ENCODE measurements at places on chromosomes 16 and 17.

DNA sequence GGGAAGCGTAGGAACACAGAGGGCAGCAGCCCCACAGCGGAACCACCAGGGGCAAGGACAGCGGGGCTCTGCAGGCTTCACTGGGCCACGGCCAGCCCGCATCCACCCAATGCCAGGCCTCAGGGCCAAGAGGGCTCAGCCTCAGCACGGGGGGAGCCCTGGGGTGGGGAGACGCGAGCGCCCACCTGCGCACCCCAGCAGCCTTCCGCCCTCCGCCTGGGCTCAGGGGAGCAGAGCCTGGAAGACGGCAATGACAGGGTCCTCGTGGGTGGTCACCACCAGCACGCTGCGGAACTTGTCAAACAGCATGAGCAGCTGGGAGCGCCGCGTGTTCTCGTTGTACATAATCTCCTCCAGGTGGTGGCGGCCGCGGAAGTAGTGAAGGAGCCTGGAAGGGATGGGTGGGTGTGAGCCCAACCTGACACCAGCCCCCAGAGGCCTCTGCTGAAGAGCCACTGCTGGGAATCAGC is 8.5 kb downstream of the MPG start:
- no peak for DNase-seq

DNA sequence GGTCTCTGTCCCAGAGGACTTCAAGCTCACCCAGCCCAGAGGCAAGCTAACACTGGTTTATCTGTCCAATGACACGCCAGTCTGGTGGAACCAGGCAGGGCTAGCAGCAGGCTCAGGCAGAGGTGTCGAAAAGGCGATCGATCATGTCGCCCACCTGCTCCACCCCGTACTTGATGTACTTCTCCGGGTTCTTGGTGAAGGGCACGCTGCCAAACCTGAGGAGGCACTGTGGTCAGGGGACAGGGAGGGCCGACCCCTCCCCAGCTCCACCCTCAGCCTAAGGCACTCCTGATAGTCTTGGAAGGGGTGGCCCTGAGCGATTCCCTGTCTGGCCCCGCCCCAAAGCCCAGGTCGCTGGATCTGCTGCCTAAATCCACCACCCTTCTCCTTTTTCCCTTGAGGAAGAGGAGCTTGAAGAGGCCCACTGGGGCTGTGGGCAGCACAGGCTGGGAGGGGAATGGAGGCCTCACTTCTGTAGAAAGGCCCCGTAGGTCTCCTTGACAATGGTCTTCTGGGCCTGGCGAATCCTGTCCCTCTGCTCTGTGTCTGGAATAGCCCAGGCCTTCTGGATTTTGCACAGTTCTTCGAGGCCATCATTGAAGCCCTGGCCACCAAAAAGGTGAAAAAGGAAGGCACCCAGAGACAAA is 4.7 kb downstream of the ZACN start:
- DNase-seq = no peak

GRCh38 chr17:78127888-78128550 is 536 bp downstream of the TMC6 start:
- DNase-seq = no peak

DNA sequence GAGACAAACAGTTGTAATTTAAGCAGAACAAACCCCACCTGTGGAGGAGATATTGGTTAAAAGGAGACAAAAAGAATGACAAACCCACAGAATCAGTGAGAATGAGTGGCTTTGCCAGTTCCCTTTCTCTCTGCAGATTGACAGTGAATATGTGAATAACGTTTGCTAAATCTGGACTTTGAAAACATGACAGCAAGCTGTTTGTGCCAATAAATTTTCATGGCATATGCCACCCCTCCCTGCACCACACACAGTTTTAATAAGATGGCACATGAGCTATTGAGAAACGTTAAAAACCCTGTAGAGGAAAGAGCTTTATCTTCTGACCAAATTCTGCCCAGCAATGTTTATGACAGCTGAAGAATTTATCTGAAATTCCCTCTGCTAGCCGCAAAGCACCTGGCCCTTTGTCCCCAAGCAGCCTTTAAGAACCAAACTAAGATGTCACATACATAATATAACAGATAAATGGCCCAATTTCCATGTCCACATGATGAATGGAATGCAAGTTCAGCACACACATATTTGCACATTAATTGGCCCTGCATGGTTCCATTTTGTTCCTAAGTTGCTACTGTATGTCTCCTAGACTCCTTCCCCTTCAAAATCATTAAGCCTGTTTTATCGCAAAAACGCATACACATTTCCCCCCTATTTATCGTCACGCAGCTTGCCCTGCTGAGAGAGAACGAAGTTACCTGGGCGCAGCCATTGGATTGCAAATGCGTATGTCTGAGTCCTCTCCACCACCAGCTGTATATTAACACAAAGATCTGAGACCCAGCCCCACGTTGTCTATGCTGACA is 773.5 kb upstream of the EEF2KMT start:
- no peak for DNase-seq

- no peak for DNase-seq
These were observed 16.6 kb upstream of the LITAF start for GRCh38 chr16:11603331-11603750.

- no peak for DNase-seq
These were observed 416 bp downstream of the RNF43 start for GRCh38 chr17:58416937-58417299.

GRCh38 chr16:29702269-29702668 is 23.3 kb downstream of the QPRT start:
- no peak for DNase-seq

DNA sequence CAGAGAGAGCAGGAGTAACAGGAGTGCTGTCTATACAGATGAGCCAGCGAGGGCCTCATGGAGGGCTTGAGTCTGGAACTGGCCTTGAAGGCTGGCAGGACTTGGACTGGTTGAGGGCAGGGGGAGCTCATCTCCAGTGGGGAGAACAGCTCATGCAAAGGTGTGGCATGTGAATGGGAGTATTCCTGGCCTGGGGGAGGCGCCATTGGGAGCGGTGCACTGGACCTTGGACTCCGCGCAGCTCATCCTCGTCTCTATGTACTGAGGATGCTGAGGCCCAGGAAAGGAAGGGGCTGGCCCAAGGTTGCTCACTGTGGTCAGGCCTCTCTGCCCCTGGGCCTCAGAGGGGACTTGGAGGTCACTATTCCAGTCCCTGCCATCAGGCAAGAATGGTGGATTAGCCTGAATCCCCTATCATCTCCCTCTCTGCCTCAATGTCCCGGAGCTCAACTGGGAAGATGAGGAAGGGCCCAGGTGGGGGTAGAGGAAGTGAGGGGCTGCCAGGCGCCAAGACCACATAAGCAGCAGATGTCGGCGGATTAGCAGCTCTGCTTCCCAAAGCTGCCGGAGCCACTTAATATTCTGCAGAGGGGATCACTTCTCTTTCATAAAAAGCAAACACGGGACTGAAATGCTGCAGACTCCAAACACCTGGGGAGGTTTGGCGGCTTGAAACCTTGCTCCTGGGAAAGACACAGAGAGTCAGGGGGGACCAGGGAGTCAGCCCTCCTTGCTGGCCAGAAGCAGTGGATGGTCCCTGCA is 88.9 kb downstream of the SDK2 start:
- no peak for DNase-seq

GRCh38 chr17:614653-615546 is 99.7 kb downstream of the VPS53 start:
- no peak for DNase-seq

DNA sequence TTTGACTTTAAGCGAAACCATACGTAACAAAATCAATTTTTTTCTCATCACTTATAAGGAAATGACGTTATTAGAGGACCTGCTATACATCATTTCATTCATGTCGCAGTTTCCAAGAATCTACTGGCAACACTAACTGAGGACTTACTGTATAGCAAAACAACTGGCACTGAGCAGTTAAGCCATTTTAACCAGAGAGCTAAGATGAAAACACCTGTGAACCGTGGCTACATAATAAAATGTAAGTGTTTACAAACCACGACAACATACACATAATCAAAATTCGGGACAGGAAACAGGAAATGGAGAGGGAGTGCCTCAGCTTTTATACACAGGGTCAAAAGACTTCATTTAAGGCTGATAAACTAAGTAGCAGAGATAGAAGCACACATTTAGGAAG is 29.5 kb downstream of the METTL16 start:
- DNase-seq = no peak

DNA sequence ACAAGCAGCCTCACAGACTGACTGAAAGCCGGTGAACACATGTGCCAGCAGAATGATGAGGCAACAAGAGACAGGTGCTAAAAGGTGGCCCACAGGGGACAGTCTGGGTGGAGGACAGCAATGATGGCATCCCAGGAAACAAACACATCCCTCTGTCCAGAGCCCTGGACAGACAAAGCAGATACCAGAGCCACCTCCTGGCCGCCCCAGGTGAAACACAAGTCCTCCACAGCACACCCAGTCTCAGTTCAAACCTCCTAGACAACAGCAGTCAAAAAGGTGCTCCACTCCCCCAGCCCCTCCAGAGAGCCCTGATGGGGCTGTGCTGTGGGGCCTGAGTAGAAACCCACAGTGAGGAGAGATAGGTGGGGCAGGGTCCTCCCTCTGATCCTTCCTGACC is 20.3 kb upstream of the CDH5 start:
- no peak for DNase-seq

DNA sequence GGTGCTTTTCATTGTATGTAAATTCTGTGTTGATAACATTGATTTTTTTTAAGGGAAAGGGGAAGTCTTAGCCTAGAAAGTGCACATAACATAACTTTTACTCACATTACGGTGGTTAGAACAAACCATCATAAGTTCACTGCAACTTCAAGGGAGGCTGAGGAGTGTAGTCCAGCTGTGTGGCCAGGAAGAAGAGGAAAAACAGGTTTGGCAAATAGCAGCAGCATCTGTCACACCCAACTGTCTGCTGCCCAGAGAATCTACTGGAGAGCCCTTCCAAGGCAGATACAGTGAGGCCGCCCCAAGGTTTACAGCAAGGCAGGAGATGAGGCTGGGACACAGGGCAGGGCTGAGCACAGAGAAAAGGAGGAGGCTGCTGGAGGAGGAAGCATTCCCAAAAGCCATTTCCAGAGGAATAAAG is 60.6 kb downstream of the AIPL1 start:
- no peak for DNase-seq

- DNase-seq = no peak
These were observed 197.1 kb upstream of the RPL38 start for GRCh38 chr17:74006371-74006770.

DNA sequence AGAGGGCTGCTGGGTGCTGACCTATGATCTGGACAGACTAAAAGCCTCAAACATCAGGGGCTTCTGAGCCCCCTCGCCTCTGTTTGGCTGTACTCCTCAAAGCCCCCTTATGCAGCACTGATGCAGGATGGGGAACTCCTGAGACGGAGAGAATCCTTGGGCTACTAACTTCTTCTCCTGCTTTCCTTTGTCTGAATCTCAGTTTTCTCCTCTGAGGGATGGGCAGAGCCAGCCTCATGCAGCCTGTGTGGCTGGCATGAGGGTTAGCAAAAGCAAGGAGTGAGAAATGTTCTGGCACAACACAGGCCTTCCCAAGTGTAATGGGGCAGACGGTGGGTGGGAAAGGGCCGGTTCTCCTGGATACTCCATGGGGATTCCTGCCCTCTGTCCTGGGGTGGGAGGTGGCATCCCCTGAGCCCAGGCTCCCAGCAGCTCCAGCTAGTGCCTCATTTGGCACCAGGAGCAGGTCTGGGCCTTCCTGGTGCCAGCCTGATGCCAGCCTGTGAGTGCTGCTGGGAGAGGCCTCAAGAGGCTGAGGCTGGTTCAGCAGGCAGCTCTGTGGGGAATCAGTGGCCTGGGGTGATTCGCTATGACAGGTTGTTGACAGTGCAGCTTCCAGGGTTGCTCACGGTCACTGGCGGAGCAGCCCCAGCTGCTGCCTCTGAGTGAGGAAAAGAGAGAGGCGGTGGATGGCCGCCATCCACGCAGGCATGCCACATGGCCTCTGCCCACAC is 4.0 kb upstream of the BRD7 start:
- DNase-seq = no peak

DNA sequence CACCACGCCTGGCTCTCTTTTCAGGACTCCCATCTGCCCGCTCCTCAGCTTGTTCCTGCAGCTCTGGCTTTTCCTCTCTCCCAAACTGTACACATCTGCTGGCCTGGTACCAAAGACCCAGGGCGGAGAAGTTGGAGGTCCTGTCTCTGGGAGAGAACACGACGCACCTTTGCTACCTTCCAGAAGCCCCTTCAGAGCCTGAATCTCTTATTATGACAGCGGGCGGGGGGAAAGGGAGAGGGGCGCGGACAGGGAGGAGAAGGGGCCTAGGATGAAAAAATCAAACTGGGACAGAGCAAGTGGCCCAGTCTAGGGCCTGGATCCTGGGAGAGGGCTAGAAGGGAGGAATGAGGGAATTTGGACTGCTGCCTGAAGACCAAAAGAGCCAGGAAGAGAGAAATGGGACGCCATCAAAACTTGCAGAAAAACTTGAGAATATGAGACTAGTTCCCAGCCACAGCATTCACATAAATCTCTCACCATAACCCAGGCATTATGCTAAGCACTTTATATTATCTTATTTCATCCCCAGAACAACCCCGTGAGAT is 2.5 kb upstream of the PER1 start:
- no peak for DNase-seq

DNA sequence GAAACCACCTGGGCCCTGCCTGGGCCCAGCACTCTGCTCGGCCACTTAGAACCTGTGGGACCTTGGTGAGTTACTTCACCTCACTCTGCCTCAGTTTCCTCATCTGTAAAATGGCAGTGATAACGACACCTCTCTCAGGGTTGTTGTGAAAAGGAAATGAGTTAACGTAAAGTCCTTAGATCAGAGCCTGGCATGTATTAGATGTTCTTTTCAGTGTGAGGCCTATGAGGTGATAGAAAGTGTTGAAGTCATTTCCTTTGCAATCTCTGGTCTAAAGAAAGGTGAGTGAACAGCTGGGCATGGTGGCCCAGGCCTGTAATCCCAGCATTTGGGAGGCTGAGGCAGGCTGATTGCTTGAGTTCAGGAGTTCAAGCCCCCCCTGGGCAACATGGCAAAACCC is 51.7 kb upstream of the LGALS9 start:
- no peak for DNase-seq

DNA sequence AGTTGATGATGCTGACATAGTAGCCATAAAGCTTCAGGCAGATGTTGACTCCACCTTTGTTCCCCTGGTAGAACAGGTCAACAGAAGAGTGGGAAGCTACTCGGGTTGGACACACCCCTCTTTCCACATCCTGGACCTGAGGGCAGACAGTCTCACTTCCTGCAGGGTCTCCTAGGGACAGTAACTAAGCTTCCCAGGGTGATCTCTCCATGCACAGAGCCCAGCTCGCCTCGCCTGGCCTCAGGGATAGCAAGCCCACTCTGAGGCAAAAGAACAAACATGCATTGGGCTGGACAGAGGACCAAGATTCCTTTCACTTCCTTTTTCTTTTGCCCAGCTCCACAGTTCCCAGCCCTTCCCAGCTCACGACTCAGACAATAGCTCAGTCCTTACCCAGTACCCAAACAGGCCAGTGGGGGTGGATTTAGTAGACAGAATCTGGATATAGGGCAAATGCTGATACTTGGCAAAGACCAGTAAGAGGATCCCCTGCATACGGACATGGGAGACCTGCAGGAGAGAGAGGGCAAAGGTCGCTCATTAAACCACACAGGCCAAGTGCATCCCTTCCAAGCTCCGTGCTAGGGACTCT is 7.0 kb downstream of the INPP5K start:
- no peak for DNase-seq

GRCh38 chr16:62261760-62262159 is 225.5 kb upstream of the CDH8 start:
- no peak for DNase-seq

GRCh38 chr17:2043785-2044184 is 2.0 kb downstream of the OVCA2 start:
- DNase-seq = no peak

GRCh38 chr16:66491716-66492064 is 58.2 kb downstream of the TK2 start:
- no peak for DNase-seq

GRCh38 chr17:48441231-48441711 is 11.3 kb upstream of the SKAP1 start:
- DNase-seq = no peak

- peak; percentile 82 for DNase-seq
These were observed 19.6 kb upstream of the KANSL1 start for GRCh38 chr17:46212634-46213435.

Measured in fibroblast of the conjunctiva (primary cell).